ENCODE measurements at places on chromosomes 3 and 15. TPM values are rescaled to one million over a fixed set of nuclear protein-coding genes. Genes with fewer than 3 reads are reported as not detected.

DNA sequence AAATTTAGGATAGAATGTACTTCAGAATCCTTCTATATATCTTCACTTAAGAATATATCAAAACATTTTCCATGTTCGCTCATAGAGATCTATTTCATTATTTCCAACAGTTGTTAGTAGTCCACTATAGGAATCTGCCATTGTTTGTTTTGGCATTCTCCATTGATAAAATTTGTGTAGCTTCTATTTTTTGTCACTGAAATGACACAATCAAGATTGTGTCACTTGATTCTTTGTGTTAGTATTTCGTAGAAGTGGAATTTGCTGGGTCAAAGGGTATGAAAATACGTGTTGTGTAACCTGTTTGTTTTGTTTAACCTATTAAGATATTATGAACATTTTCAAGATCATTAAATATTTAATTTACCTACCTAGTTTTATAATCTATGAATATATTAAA, 15.9 kb upstream of the GPR156 start:
- no peak for DNase-seq

DNA sequence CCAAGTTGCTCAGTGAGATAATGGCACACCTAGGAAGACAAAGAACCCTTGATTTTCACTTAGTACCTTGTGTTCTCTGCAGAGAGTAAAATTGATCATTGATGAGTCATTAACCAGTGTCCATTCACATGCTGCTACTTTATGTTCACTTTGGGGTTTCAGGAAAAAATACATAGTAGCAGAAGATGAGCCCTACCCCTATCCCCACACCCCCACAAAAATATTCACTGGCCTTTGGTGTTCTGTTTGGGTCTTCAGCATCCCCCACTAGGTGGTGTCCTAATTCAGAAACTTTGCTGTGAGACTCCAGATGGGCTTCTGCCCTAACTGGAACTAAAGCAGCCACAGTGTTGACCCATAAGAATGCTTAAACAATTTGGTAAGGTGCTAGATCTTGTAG, 178.8 kb downstream of the KLHL25 start:
- no peak for DNase-seq

GRCh38 chr15:33963831-33964664, 4.2 kb upstream of the CHRM5 start:
- no peak for DNase-seq

DNA sequence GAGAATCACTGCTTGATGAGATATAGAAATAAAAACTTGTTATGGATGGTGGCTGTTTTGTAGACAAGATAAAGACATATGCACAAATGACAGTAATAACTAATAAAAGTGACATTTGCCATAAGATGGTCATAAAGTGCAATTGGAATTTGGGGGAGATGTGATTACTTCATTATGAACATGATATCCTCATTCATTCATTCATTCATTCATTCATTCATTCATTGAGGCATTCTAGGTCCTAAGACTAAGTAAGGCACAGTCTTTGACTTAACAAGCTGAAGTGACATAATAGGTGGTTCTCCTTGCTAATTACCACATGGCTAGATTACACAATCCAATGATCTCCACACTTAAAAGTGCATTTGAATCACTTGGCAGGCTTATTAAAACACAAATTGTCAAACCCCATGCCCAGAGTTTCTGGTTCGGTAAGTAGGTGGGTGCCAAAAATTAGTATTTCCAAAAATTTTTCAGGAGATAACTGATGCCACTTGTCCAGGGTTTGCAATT, 18.9 kb downstream of the RAP2B start:
- DNase-seq = no peak

DNA sequence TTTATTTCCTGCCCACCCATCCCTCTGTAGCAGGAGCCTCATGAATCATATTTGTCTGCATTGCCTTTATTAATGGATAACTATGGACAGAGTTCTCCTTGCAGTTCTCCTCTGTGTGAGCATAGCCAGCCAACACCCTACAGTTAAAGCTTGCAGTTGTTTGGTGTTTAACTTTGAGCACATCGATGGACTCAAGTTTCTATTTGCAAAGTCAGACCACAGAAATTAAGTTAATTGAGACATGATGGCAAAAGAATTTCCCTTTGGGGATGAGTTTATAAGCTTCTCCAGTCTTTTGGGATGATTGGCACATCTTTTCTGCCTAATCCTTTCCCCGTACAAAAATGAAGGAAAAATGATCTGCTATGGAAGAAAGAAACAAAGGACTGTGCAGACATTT, 398.9 kb upstream of the THBS1 start:
- DNase-seq = no peak

DNA sequence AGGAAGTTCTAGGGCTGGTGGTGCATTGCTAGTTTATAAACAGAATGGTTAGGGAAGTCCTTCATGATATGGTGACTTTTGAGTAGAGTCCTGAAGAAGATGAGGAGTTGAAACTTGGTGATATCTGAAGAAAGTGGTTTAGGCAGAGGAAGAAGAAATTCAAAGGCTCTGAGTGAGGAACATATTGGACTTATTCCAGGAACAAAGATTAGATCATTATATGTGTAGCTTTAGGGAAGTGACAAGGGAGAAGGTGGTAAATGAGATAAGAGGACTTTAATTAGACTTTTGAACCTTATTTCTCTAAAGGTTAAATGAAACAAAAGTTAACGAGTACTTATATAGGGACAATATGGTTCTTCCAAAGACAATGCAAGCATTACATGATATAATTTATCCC, 286.7 kb downstream of the DOCK3 start:
- no peak for DNase-seq

- no peak for DNase-seq
Observed at GRCh38 chr3:71968544-71968943, 183.6 kb upstream of the PROK2 start.

DNA sequence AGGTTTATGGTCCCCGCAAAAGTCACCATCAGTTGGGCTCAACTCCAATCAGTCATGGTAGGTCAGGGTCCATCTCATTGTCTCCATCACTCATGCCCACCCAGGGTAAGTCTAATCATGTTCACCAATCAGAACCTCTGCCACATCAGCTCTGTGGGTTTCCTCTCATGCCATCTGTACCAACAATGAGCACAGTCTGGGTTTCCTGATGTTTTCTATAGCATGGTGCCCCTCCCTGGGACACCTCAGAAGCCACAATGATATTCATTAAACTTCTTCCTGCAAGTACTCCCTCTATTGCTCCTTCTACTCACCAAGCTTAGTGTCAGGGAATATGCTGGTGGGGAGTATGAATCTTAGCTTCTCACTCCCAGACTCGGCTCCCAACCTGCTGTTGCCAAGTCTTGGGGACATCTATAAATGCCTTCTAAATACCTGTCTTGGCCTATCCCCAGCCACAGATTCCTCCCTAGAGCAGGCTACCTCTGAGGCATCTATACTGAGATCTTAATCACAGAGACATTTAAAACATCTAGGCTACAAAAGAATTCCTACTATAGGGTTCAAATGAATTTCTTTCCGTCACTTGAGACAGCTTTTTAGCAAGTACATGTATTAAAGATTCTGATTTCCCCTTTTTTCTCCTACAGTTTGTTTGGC, 5.0 kb upstream of the CCR2 start:
- DNase-seq = no peak

- DNase-seq = no peak
Observed at GRCh38 chr3:44451441-44451840, 26.0 kb downstream of the ZNF445 start.

TLR9 gene
- total RNA-seq = 0.32 TPM

UCN2 gene
- not detected for total RNA-seq

LINGO1 gene
- 0.81 TPM for total RNA-seq

WDR53 gene
- total RNA-seq = 7.9 TPM
